T-helper 17 cell (primary cell): ENCODE measurements at places on chromosomes 2 and 18. TPM values are rescaled to one million over a fixed set of nuclear protein-coding genes. Genes with fewer than 3 reads are reported as not detected.
A peak's percentile ranks its signal among the peaks of the same experiment; 100 is the strongest.

DNA sequence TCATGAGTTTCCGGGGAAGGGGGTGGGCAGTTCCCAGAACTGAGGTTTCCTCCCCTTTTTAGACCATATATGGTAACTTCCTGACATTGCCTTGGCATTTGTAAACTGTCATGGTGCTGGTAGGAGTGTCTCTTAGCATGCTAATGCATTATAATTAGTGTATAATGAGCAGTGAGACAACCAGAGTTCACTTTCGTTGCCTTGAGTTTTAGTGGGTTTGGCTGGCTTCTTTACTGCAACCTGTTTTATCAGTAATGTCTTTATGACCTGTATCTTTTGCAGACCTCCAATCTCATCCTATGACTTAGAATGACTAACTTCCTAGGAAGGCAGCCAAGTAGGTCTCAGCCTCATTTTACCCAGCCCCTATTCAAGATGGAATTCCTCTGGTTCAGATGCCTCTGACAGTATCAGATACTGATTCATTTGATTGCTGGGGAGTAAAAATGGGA, 447.3 kb downstream of the XIRP2 start:
- no peak for DNase-seq

- no peak for DNase-seq
These were observed 27.3 kb upstream of the NRP2 start for GRCh38 chr2:205654878-205655605.

- DNase-seq = no peak
These were observed 38.6 kb upstream of the SH3BP4 start for GRCh38 chr2:234913208-234913626.

- DNase-seq = no peak
These were observed 62.6 kb downstream of the ITGB1BP1 start for GRCh38 chr2:9360701-9361100.

GRCh38 chr18:24397694-24398368, at the start of gene OSBPL1A:
OSBPL1A (minus strand) TSS chr18:24397824; CDS start chr18:24377533, 20,291 bp downstream.
- peak; percentile 85 for DNase-seq

DNA sequence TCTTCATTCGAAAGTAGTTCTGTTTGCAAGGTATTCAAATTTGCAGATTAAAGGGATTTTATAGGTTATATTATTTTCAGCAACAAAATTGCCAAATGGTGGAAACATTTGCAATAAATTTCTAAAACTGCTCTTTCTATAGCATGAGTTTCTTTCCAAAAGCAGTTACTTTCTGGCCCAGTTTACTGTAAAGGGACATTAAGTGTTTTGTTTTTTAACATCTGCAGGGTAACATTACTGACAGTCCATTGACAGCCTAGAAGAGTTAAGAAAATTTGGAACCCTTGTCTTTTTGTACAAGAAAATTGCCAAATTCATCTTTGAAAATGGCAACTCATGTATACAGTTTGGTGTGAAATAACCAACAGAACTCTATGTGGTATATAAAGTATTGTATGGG, 375.1 kb downstream of the SETBP1 start:
- DNase-seq = no peak

DNA sequence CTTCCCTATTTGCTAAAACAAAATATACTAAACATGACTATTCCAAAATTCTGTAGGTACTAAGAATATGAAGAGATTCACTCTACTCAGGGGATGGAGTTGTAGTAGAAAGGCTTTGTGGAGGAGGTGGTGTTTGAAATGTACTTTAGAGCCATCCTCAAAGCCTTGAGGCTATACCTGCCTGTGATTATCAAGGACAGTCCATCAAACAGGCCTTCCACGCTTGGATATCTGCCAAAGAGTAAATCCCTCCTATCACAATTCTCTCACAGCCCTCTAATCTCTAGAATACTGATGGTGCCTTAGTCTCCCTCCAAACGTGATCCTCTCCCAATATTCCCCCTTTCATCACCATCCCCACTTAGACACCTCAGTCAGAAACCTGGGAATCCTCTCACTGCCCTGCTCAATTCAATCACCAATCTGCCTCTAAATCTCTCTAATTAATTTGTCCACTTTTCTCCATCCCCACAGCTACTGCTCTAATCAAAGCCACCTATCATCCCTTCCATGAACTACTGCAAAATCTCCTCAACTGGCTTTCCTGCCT, 13.1 kb downstream of the SOS1 start:
- DNase-seq = no peak

DNA sequence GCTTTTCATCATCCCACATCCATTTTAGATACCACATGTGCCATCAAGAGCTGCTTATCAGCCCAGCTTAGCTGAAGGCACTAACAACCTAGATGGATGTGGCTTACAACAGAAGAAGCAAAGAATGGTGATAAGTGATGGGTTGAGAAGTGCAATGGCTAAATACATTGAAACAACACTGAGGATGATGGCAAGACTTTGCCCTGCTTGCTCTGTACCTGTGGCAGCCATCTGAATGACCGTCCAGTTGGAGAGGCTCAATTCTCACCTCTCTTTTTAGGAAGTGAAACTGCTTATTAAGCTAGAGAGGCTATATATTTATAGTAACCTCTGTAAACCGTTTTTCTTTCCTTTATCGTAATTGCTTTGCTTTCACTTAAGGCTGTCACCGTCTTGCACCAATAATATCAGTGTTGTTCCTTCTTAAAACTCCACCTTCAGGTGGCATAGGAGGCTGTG, 5.7 kb downstream of the GPATCH11 start:
- no peak for DNase-seq

DNA sequence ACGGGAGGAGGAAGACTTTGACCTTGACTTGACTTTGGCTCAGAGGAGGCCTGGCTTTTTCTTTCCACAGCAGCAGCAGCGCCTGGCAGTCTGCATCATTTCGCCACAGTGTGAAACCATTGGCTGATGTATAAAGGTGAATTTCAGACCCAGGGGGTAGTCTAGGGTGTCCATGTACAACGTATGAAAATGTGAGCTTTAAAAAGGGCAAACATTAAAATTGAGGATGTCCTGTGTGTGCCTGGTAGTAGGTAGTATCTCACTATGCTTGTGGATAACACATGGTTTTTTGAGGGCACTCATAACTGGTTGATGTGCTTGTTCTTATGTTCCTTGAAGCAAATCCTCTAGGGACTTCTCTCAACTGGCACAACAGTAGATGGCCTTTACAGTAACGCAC, 86.1 kb downstream of the LPIN1 start:
- no peak for DNase-seq

- no peak for DNase-seq
These were observed 11.3 kb downstream of the UPP2 start for GRCh38 chr2:158112992-158113391.

TMEM150A gene
- 7.7 TPM for total RNA-seq

RNU2-63P gene
- total RNA-seq = 8.3 TPM

CSRNP3 gene
- not detected for total RNA-seq
